Right renal cortex interstitium (tissue), 3 donors: ENCODE measurements at places on chromosomes 5 and 9. TPM values are rescaled to one million over a fixed set of nuclear protein-coding genes. Genes with fewer than 3 reads are reported as not detected.

DNA sequence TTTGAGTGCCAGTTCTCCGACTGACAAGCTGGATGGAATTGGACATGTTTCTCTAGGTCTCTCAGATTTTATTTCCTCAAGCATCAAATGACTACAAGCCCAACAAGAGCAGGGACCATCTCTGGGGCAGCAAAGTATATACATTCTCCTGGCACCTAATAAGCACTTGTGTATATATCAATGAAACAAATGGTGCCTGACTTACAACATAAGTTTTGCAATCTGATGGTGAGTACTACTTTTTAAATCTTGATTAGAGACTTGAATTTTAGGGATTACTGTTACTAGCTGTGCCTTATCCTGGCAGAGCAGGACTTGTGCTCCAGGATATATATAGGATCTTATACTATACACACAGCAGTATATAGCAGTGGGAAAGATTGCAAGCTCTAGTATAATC lies 8.8 kb upstream of the ABLIM3 start:
- DNase-seq = no peak

DNA sequence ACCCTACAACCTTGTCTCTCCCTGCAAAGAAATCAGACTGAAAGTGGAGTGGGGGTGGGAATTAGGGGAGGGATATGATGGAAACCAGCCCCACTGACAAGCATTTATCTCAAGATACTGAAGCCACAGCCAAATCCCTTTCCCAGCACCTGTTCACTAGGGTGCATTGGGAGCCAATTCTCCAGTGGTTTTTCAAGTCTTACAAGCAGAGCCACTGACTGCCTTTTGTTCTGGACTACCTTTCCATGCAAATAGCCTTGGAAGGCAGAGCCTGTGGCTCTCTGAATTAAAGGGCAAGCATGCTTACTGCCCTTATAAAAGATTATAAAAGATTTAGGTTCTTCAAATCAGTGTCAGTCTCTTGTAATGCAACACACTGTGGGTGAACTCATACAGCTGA lies 8.8 kb upstream of the GGTA1 start:
- DNase-seq = no peak

- no peak for DNase-seq
Measured at GRCh38 chr5:37777432-37778130, 62.3 kb downstream of the GDNF start.

DNA sequence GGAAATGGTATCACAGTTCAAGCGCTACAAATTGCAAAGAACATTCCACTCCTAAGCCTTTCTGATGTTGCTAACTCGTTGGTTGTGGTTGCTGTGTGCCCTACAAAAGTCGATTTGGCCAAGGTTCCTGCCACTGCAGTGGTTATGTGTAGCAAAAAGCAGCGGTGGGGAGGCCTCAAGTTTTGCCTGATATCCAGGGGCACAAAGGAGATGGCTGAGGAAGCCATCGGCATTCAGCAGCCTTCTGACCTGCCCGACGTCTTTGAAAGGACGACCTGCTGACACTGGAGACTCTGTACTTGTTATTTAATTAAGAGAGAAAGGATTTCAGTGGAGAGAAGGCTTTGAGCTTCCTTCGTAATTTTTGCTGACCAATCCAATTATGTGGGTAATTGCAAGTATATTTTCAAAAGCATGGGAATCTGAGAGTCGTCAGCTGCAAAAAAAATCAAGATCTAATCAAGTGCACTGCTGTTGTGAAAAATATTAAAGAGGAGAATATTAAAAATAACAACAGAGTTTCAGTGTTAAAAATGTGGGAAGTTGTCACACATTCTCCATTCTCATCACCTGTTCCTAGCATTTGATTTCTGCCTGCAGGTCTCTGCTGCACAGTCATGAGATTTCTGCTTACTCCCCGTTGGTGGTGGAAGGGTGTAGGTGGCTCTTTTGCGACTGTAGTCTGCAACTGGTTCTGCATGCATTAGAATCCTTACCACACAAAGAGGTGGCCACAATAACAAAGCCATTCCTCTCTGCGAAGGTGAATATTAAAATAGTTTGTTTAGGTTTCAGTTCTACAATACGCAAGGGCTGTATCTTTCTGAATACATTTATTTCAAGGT lies 319.2 kb downstream of the IRX2 start:
- no peak for DNase-seq

Gene TAF11L5
- polyA plus RNA-seq = not detected

DNA sequence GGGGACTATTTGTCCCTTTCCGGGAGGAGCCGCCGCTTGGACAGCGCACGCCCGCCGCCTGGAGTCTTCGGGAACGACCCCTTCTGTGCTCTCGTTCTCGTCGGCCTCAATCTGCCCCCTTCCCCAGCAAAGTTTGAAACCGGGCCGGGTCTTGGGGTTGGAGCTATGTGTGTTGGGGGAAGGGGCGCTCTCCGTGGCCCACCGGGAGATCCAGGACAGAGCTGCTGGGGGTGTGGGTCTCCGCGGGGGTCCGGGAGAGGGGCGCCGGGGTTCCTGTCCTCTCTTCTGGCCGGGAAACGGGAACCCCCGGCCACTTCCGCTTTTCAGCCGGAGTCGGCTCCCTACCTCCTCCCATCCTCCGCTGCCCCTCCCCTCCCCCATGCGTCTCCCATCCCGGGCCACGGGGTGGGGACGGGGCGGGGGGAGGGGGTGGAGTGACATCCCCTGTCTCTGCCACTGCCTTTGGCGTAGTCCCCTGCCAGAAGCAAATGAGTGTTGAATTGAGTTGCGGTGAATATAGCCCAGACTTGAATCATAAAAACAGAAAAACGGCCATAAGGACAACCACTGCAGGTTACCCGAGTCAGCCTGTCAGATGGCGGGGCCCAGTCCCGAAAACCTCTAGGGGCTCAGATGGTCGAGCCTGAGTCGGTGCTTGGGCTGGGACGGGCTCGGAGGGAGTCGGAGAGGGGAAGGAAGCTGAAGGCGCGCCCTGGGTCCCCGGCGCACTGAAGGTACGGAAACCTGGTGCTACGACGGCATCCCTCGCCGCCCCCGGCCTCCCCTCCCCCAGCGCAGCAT lies 1.1 kb downstream of the CPLX2 start:
- no peak for DNase-seq

- DNase-seq = no peak
Measured at GRCh38 chr5:15719784-15720183, 219.8 kb downstream of the FBXL7 start.

- DNase-seq = no peak
Measured at GRCh38 chr9:85925493-85925892, 15.5 kb upstream of the NAA35 start.

GRCh38 chr5:129118405-129118804 lies 23.9 kb downstream of the ISOC1 start:
- DNase-seq = no peak

Gene GPR150
- polyA plus RNA-seq = 0.06 TPM

DNA sequence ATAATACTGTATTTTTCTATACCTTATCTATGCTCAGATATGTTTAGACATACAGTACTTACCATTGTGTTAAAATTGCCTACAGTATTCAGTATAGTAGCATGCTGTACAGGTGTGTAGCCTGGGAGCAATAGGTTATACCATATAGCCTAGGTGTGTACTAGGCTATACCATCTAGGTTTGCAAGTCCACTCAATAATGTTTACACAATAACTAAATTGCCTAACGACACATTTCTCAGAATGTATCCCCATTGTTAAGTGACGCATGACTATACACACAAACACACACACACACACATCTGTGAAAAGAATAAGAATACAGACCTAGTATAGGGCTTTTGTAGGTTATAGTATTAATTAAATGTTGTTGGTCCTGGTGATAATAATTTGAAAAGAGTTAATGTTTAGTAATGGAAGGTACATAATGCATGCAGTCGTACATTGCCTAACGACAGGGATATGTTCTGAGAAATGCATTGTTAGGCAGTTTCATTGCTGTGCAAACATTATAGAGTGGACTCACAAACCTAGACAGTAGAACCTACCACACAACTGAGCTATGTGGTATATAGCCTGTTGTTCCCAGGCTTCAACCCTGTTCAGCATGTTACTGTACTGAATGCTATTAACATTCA lies 13.6 kb downstream of the TDRD7 start:
- DNase-seq = no peak

DNA sequence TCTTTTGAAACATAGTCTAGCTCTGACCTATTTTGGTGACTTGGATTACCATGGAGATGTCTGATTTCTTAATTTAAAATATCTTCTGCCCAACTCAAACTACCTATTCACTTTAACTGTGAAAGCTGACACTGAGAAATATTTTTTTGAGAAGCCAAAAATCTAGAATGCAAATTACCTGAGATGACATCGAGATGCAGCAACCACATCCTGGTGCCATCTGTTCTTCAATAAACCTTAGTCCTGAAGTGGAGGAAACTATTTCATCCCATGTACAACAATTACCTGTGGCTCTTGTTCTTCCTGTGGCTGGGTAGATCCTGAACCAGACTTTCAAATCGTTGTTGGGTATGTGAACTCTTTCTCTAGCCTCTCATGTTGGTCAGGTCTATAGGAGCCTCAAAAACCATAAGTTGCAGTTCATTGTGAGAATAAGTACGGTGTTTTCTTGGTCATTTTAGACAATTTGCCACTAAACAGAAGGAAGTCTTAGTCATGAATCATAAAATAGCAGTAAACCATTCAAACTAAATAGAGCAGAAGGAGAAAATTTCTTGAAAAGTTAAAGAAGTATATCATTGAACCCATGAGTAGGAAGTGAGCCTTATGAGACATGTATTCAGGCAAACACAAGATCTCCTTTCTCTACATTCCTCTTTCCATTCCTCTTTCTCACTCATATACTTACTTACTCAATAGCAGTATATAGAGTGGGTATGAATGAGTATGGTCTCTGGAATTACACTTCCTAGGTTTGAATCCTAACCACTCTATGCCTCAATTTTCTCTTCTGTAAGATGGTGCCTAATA lies 176.0 kb downstream of the HMHB1 start:
- DNase-seq = no peak

Gene CCNO
- 3.4 TPM for polyA plus RNA-seq

Gene SPATA31D4
- polyA plus RNA-seq = not detected

- DNase-seq = peak; percentile 25
Measured at GRCh38 chr5:146541958-146542849, 26.2 kb upstream of the GPR151 start.

DNA sequence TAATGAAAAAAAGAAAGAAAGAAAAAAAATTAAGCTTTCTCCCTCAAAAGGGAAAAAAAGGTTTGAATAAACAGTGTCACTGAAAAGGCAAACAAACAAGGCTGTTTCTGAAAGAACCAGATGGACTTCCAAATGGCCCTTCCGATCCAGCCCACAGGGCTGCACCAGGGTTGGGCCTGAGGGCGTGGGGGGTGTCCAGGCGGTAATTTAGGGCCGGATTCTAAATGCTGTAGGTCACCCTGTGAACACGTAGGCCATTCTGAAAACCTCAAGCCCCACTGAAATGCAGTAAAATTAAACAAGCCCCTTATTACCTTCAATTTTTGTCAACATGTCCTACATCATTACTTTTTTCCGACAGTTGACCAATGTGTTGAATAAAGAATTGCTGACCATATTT lies 132.1 kb downstream of the HSD17B3 start:
- peak; percentile 49 for DNase-seq

Gene IGFBPL1
- polyA plus RNA-seq = 1.5 TPM

- no peak for DNase-seq
Measured at GRCh38 chr5:425714-426113, 17.3 kb upstream of the EXOC3 start.

DNA sequence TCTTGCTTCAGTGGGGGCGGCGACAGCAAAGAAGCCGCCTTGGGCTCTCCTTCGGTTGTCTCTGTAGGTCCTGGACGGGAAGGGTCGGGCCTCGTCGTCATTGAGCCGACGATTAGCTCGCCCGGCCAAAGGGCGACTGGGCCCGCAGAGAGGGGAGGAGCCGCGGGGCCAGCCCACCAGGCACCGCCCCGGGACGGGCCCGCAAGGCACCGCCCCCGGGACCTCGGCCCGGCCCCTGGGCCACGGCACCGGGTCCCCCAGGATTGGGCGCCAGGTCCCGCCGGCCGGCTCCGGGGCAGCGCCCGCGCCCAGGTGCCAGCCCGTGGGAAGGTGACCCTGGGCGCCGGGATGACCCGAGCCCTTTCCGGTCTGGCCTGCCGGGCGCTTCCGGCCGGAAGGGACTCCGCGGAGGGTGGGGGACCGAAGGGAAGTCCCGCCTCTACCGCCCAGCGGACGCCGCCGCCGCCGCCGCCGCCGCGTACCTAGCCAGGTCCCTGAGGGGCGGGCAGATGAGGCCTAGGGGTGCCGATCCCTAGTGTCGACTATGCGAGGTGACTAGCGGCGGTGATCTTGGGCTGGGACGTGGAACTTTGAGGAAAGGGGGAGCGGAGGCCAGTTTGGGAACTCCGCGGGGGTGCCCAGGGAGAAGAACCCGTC lies at the start of the genes GBA2 and RGP1:
GBA2 (minus strand) TSS at position 371 of the 657 bp plus-strand sequence. CDS start 524 bp downstream, outside the sequence.
RGP1 (plus strand) TSS at position 430 of the 657 bp plus-strand sequence. CDS start 469 bp downstream, outside the sequence.
- DNase-seq = no peak

DNA sequence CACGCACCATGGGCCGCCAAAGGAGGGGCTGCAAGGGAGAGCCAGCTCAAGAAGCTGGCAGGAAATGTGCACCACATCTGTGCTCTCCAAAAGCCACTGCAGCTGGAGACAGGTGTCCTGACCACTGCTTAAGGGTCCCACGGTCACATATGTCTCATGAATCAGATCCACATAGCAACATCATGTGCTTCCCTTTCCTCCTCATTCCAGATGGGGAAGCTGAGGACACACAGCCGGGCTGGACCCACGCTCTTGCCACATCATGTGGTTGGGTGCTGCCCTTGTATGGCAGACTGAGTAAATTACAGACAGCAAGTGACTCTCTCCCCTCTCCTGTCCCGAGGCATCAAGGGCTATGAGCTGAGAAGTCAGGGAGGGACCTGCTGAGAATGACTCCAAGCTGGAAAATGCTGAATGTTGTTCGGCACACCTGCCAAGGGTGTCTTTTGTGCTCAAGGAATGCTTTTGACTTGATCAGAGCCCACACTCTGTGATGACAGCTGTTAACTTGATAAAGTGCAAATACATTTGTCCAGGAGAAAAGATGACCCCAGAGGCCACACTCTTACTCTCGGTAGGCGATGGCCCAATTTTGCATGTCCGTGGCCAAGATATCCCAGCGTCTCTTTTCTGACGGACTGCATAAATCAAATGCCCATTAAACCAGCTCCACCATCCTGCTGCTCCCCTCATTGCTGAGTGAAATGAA lies 58.2 kb downstream of the NSUN2 start:
- no peak for DNase-seq

DNA sequence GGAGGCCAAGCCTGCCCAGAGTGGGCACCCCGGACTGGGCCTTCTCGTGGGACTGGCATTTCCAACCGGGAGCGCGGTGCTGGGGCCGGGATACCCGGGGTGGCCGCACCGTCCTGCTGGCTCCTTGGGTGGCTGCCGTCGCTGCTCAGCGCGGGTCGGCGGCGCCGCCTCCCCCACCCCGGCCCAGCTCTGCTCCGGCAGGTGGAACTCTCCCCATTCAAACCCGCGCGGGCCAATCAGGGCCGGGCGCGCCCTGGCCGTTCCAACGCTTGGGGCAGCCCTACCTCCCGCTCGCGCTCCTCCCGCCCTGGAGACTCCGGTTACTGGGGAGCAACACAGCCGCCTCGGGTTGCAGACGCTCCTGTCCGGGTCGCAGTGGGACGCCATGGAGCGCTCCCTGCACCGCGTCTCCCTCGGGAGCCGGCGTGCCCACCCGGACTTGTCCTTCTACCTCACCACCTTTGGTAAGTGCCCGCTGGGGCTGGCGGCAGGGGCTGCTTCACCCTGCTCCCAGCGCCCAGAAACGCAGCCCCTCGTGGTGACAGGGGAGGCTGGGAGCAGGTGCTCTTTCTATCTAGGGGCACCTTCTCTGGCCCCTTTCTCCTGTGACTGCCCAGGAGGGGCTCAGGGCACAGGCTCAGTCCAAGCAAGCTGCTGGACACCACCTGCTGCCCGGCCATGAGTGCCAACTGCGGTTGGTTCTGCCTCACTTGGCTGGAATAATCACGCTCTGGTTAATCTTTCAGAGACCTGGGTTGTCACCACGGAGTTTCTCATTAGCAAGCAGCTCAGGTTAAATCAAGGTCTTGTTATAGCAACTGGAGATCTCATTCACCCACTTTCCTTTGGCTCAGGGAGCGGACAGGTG lies at the start of gene RGS3:
RGS3 (plus strand) TSS at position 310 of the 868 bp plus-strand sequence; CDS start at position 386, 76 bp downstream.
- peak; percentile 65 for DNase-seq
